ENCODE measurements at places on chromosomes 3 and 15.

- no peak for DNase-seq
These were observed 47.6 kb upstream of the ATP1B3 start for GRCh38 chr3:141828890-141829289.

GRCh38 chr3:24355806-24356205, 138.8 kb downstream of the THRB start:
- DNase-seq: no peak

DNA sequence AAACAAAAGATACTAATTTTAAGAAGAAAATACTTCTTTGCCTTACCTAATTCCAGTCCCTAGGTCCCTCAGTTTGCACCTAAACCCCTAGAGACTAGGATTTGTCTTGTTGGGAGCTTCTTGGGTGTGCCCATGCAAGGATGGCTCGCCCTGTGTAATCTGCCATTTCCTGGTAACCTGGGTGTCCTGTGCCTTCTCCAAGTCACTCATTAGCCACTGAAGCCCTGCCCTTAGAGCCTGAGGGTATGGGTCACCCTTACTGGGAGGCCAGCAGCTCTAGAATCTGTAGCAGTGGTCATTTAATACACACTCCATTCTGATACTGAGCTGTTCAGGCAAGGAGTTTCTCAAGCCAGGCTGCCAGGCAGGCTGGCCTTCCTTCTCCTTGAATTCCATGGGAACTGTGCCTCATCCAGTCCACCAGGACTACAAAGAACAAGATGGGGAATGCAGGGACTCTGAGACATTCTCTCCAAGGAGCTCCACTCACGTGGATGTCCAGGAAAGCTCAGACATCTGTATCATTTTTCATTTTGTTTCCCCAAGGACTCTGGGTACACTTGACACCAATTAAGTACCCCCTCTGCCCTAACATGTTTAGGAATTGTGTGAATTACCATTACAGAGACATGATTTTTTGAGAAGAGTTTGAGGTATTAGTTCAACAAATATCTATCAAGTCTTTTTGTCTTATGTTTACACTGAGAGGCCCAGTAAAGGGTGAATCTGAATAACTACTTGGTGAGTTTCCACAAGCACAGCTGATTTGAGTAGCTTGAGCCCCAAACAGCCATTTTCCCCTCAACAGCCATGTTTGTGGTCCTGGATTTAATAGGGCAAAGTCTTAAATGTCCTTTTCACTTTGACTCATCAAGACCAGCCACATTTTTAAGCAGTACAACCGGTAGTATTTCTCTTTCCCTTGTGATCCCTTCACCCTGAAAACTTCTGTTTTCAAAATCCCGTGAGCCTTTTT, 52.6 kb downstream of the ARNT2 start:
- no peak for DNase-seq

GRCh38 chr3:65914740-65915367, 123.9 kb downstream of the MAGI1 start:
- no peak for DNase-seq

GRCh38 chr3:38595393-38595792, 54.1 kb downstream of the SCN5A start:
- DNase-seq: no peak

DNA sequence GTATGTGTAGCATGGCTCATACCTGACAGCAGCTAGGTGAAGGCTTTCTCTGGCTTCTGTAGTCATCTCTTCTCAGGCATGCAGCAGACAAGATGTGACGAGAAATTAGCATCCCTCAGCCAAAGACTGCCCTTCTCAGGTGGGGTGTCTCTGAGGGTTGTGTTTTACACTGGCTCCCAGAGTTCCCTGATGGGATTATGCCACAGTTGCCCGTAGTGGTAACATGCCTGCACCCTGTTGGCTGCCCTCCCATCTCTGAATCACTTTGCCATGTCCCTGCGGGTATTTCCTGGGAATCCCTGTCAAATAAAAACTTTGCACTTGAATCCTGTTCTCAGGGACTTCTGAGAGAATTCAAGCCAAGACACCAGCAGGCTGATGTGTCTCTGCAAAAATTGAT, 70.5 kb downstream of the LRTM1 start:
- no peak for DNase-seq

DNA sequence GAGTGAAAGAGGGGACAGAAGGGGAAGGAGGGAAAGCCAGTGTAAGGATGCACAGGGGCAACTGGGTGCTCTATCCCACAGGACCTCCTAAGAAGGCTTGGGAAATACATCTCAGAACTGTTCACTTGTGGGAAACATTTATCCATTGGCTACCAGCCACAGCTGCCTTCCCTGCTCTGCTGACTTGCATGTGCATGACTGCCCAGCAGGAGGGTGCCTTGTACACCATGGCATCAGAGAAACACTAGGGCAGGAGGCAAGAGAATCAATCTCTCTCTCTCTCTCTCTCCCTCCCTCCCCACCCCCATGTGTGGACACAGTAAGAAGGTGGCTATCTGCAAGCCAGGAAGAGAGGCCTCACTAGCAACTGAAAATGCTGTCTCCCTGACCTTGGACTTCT, 62.9 kb upstream of the ZBTB38 start:
- DNase-seq: no peak

DNA sequence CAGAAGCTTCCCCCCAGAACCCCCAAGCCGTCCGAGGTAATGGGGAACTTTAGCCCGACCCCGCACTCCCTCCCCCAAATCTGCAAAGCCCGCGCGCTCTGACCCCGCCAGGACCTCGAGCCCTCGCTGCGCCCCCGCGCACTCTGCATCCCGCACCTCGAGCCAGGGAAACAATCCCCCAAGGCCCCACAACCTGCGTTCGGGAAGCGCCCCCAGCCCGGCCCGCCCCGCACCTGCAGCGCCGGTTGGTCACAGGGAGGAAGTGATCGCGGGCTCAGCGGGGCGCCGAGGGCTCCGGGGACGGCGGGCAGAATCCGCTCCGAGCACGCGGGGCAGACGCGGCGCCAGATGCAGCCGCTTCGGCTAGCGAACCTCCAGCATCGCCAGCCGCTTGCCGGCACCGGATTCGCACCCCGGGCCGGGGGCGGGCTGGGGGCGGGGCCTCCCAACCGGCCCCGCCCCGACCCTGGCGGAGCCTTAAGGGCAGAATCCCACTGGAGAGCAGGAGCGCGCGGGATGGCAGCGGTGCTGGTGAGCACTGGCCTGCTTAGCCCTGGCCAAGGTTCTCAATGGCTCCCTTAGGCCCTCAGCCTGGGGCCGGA, at the start of gene CAMKV:
TSS of gene CAMKV (minus strand) at position 382 of the 602 bp plus-strand sequence. CDS start 7,518 bp downstream, outside the sequence.
- DNase-seq: no peak

DNA sequence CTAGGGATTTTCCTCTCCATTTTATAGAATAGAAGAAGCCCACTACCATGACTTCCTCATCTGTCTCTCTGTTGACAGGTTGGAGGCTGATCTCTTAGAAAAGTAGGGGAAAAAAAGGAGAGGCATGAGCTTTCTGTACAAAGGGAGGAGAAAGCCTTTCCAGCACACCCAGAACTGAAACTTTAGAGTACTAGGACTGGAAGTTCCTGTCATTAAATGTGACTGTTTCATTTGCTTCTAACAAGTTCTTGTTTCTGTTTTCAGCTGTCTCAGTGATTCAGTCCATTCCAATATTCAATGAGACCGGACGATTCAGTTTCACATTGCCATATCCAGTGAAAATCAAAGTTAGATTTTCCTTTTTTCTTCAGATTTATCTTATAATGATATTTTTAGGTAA, 39.0 kb downstream of the INTS14 start:
- no peak for DNase-seq

- no peak for DNase-seq
These were observed 88.6 kb upstream of the RASGRF1 start for GRCh38 chr15:79179108-79179561.

- DNase-seq: no peak
These were observed 63.6 kb downstream of the OSTN start for GRCh38 chr3:191262650-191263049.

DNA sequence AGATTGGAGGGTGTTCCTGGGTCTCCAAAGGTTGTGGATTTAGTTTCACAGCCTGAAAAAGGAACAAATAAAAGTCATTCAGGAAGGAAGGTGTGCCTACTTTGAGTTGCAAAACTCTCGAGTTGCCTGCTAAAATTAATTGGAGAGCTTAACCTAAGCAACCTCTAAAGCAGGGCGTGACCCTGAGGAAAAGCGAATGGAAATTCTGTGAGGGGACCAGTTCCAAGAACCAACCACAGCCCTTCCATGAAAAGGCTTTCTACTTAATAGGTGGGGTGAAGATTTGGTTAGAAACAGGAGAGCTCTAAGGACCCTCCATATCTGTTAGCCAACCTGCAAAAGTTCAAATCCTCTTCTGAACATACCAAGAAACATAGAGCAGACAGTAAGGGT, 1.5 kb downstream of the CD80 start:
- no peak for DNase-seq

DNA sequence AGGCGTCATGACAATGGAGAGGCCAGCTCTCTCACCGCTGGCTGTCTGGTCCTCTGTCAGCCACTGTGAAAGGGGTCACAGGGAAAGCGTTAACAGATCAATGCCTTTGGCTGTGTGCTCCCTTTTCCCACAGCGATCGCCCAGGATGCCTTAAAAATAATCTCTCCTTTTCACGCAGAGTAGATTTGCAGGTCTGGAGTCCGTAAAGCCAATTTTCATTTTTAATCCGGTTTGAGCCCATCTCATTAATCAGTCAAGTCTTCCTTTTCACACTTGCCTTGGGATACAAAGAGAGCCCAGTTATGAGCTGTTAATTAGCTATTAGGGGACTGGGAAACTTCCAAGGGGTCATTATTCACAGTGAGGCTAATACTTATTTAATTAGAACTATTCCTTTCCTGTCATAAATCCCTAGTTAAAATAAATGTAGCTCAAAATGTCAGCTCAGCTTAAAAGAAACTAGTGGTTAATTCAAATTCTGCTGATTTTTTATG, 104.3 kb upstream of the RASGRP1 start:
- no peak for DNase-seq

- DNase-seq: no peak
These were observed 148.5 kb downstream of the MFSD1 start for GRCh38 chr3:158950178-158950901.

DNA sequence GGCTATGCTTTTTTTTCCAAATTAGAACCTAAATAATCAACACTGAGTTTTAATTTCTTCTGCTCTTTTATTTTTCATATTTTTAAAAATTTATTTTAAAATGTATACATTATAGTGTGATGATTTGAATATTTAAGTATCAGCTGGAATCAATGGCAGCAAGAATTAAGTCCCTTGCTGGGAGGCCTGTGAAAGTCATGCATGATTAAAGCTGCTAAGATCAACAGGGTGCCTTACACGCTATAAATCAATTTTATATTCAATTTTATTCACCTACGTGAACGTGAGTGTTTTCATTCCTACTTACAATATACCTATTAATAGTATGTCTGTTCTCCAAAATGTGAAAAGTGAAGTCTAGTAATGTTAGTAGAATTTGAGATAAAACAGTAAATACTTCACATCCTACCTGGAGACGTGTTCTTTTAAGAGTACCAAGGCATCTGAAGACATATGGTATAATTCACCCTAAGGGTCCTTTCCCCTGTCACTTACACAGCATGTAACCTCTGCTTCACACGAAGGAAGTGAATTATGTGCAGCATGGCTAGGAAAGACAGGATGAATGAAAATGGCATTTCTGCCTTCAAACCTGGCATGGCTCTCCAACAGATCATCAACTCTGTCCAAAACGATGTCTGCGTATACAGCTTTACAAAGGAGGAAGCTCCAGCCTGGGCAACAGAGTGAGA, 640.4 kb upstream of the ROBO1 start:
- no peak for DNase-seq

- DNase-seq: no peak
These were observed 30.2 kb downstream of the ATG7 start for GRCh38 chr3:11302444-11302843.

DNA sequence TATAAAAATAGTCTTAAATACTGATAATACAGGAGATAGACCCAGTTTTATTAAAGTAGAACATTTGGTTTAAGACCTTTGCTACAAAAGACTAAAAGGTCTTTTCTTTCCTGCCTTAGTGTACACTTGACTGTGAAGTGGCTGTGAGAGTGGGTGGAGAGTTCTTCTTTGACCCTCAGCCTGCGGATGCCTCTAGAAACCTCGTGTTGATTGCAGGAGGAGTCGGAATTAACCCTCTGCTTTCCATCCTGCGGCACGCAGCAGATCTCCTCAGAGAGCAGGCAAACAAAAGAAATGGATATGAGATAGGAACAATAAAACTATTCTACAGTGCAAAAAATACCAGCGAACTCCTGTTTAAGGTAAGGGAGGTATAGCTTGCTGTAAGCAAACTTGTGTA, 36.5 kb downstream of the OXNAD1 start:
- DNase-seq: no peak

GRCh38 chr15:57281321-57281720, 95.0 kb upstream of the CGNL1 start:
- no peak for DNase-seq

DNA sequence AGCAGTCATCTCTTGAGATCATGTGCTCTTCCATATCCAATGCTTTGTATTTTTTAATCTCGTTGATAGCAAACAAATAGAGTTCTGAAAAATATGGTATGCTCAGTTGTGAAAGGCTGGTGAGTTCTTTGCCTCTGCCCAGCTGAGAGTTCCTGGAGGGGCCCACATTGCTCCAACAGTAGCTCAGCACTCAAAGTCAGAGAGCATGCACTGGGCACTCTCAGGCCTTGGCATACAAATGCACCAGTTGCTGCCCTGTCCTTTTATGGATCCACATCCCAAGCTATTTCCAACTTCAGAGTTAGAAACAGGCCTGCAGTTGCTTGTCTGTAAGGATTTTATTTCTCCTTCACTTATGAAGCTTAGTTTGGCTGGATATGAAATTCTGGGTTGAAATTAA, 181.7 kb upstream of the CHRNA7 start:
- DNase-seq: no peak

GRCh38 chr3:182703233-182703632, 90.1 kb upstream of the ATP11B start:
- DNase-seq: no peak

GRCh38 chr15:86201313-86202008, 121.8 kb downstream of the AGBL1 start:
- DNase-seq: no peak

GRCh38 chr15:61820951-61821350, 239.3 kb downstream of the VPS13C start:
- no peak for DNase-seq

DNA sequence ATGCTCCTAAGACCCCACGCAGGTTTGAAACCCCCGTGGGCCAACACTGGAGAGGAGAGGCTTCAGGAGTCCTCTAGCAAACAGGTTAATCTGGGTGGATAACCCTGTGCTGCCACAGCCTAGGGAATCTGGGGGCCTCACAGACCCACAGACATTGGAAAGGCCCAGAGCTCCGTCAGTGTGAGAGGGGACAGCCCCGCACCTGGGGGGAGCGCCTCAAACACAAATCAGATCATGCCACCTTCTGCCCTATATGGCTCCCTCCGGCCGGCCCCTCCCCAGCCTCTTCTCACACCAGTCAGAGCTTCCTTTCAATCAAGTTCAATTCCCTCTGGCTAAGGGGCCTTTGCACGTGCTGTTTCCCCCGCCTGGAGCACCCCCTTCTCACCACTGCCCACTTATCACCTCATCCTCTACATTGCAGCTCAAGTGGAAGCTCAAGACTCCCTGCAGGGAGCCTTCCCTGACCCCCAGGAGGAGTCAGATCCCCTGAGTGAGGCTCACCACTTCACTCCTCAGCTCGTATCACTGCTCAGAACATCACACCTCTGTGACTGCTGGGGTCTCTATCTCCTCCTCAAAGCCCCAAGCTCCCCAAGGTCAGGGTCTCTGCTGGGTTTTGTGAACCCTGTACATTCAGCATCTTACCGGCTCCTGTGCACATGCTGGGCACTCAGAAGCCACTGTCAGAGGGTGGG, 24.1 kb downstream of the FBLN2 start:
- no peak for DNase-seq

All from stimulated activated CD4-positive, alpha-beta T cell treated with anti-CD3 and anti-CD28 coated beads, TNF-alpha, amount 100 ng/mL, for 1 hour (primary cell).